ENCODE measurements at places on chromosomes 3 and 15.

DNA sequence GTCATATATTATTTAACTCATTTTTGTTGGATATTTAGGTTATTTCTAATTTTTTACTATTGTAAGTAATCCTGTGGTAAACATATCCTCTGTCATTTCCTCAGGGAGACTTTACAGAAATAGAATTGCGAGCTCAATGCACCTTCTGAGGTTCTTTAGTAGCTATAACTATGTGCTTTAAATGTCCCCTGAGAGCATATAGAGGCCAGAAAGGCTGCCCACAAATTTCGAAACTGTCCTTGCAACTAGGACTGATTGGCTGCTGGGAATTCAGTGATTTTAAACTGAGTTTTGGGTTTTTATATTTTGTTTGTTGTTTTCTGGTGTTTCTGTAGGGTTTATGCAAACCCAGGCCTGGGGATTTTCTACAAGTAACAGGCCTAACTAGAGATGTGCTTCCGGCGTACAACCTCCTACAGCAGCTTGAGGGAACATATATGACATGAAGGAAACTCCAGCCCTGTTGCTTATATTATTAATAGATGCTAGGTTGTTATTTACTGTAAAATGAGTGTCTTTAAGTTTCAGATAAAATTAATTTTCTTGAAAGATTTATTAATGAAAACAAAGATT is 29.1 kb upstream of the P4HTM start:
- no peak for DNase-seq

GRCh38 chr15:96412906-96413231 is 82.4 kb downstream of the NR2F2 start:
- no peak for DNase-seq

- no peak for DNase-seq
Observed at GRCh38 chr3:15731024-15731423, 66.8 kb downstream of the ANKRD28 start.

GRCh38 chr15:100707229-100707628 is 104.8 kb downstream of the ASB7 start:
- no peak for DNase-seq

DNA sequence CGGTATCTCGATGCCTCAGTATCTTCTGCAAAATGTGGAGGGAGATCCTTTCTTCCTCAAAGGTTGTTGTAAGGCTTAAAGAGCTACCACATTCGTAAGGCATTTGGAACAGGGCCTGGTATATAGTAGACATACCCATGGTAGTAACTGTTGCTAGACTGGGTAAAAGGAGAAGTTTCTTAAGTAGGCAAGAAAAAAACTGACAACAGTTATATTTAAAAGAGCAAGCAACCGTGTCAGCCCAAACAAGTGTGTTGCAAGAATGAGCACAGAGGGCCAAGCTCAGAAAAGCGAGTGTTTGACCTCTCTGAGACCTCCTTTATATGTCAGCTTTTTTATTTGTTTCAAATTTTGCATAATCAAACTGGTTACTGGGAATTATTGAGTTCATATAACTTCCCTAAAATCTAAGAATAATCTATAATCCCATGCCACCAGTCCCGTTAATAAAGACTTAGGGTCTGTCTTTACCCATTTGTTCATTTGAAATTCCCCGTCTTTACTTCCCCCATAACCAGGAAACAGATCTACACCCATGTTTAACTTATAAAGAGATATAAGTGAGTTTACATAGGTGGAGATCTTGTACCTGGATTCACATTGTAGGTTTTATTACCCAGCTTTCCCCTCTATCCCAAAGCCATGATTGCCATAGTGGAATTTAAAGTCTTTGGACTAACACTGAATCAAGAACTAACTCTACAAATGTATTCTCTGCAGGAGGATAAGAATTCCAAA is 7.3 kb downstream of the B3GNT5 start:
- no peak for DNase-seq

DNA sequence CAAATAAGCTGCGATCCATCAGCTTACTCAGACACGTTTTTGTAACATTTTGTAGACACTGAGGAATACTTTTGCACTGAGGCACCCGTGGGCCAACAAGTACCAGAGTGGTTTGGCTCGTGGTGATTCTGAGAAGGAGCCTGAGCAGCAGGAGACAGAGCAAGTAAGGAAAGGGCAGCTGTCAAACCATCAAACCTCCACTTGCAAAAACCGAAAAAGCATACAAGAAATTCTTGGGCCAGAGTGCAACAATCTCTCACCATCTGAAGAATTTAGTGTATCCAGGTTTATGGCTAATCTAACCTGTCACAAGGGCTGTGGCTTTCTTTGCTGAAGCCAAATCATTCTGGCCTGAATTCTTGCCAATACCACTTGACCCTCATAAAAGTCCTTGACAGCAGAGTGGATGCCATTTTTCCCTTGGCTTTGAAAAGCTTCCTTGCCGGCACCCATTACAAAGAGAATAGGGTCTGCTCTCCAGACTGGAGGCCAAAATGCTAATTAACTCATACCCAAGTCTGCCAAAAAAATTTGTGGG is 56.7 kb downstream of the MYO1E start:
- DNase-seq = no peak

- no peak for DNase-seq
Observed at GRCh38 chr3:65130782-65131181, 443.0 kb upstream of the ADAMTS9 start.

GRCh38 chr3:149744151-149744550 is 8.1 kb downstream of the COMMD2 start:
- no peak for DNase-seq

GRCh38 chr3:60125686-60126085 is 1075.9 kb upstream of the CFAP20DC start:
- no peak for DNase-seq

Measured in stimulated activated CD8-positive, alpha-beta memory T cell treated with anti-CD3 and anti-CD28 coated beads, Interleukin-15, amount 100 ng/mL, for 24 hours (primary cell).